ENCODE measurements at places on chromosomes 13 and 19.

DNA sequence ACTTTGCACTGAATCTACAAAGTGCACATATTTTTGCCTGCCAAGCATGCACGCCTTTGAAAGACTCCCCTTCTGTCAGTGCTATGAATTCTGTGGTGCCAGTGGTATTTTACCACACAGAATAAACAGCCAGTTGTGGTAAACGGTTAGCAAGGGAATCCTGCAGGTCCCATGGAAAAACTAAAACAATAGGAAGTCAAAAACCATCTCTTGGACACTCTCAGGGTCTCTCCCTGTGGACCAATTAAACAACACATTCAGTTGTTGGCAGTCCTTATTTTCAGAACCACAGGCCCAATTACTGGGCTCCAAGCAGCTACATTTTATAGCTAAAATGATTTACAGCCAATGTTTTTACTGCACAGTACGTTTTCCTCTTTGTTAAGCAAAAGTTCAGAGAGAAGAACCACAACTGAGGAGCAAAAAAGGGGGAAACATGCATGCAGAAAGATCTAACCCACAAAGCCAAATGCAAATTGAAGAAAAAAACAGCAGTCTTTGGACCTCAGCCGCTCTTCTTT, 116.9 kb downstream of the KCTD12 start:
- DNase-seq = no peak

GRCh38 chr19:7130043-7130442, 60.5 kb downstream of the ZNF557 start:
- no peak for DNase-seq

- peak; percentile 87 for DNase-seq
Observed at GRCh38 chr13:111006506-111007031, 91.7 kb upstream of the ANKRD10 start.

GRCh38 chr19:41707502-41707812, 969 bp upstream of the CEACAM5 start:
- DNase-seq = no peak

- no peak for DNase-seq
Observed at GRCh38 chr19:19300613-19301012, 19.7 kb downstream of the SUGP1 start.

DNA sequence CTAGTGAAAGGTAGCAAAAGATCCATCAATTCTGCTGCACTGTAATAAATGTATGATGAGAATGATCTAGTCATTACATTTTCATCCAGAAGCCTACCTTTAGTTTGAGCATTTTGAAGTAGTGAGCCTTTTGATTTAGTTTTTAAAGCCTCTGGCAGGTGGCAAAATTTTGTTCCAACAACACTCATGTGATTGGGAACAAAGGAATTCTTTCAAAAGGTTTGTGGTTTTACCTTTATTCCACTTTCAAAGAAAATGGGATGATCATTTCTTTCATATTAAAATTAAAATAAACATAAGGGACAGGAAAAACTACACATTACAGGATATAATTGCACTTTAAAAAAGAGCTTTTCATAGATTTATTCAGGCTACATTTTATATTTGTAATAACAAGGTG, 260.2 kb downstream of the DACH1 start:
- no peak for DNase-seq

GRCh38 chr13:44439452-44440024, 65.9 kb downstream of the SERP2 start:
- no peak for DNase-seq

- no peak for DNase-seq
Observed at GRCh38 chr13:20175907-20176652, 15.2 kb upstream of the GJA3 start.

- DNase-seq = peak; percentile 15
Observed at GRCh38 chr13:76969488-76970365, 21.4 kb downstream of the ACOD1 start.

DNA sequence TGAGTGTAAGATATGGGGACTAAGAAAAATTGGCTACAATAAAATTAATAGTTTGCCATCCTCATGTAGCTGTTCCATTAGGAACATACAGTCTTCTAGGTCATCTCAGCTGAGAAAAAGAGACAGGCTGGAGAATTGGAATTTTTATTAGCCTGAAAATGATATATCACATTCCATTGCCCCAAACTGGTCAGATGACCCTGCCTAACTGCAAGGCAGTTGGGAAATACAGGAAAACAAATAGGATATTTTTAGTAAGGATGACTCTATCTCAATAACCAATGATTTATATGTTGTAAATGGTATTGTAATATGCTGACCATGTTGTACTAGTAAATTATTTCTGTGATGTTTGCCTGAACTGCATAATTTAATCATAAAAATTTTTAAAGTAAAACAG, 673.8 kb downstream of the PCDH9 start:
- DNase-seq = peak; percentile 21

- no peak for DNase-seq
Observed at GRCh38 chr13:52786766-52787165, 47.1 kb upstream of the CNMD start.

DNA sequence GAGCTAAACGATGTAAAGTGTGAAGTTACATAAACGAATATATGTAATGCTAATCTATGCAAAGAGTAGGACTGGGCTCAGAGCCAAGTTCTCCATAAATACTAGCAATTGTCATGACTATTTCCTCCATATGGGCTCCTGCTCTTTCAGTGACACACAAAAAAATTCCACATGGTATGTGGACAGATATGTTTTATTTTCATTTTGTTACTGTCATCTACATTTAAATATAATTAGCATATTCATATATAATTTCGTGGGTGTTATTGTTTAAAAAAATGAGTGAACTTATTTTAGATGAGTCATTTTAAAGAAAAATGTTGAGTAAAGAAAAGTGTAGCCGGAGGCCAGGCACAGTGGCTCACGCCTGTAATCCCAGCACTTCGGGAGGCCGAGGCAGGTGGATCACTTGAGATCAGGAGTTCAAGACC, 5.0 kb upstream of the IGSF23 start:
- no peak for DNase-seq

- DNase-seq = peak; percentile 91
Observed at GRCh38 chr19:38362076-38362945, 12.1 kb upstream of the PSMD8 start.

GRCh38 chr13:21426238-21426637, 32.9 kb downstream of the ZDHHC20 start:
- no peak for DNase-seq

GRCh38 chr13:94495806-94496205, 16.3 kb upstream of the DCT start:
- no peak for DNase-seq

- peak; percentile 72 for DNase-seq
Observed at GRCh38 chr13:95784161-95784899, 107.4 kb downstream of the DNAJC3 start.

- no peak for DNase-seq
Observed at GRCh38 chr19:42115219-42115618, 17.0 kb downstream of the POU2F2 start.

- no peak for DNase-seq
Observed at GRCh38 chr13:97257228-97257755, 35.2 kb downstream of the MBNL2 start.

GRCh38 chr13:59422646-59423045, 741.1 kb downstream of the DIAPH3 start:
- DNase-seq = no peak

DNA sequence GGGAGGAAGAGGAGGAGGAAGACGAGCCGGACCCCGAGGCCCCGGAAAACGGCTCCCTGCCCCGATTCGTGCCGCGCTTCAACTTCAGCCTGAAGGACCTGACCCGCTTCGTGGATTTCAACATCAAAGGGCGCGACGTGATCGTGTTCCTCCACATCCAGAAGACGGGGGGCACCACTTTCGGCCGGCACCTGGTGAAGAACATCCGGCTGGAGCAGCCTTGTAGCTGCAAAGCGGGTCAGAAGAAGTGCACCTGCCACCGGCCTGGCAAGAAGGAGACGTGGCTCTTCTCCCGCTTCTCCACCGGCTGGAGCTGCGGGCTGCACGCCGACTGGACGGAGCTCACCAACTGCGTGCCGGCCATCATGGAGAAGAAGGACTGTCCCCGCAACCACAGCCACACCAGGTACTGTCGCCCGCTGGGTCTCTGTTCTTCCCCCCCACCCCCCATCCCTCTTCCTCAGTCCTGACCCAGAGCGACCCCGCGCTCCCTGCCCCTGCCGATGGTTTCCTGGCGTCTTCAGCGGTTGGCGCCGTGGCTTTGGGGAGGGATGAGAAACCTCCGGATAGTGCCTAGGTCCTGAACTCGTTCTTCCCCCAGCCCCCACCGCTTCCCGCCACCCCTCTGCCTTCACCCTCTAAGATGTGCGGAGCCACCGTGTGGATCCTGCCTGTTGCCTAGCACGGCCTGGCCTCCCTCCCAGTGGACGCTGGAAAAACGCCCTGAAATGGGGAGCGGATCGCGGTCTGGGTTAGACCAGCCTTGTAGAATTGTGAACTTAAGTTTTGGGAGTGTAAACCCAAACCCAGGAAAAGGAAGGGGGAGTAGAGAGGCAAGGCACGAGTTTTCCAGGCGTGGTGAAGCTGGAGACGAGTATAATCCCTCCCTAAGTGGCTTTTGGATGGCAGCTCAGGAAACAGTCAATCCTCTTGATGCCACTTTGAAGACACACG, 1.5 kb downstream of the HS6ST3 start:
- peak; percentile 10 for DNase-seq

GRCh38 chr13:110884517-110884916, 30.4 kb downstream of the ANKRD10 start:
- no peak for DNase-seq

Data from GM03348 (cell line).